ENCODE measurements at places on chromosomes 4 and X.

- no peak overlapping the region for H3K27ac ChIP-seq
- no peak overlapping the region for H3K4me3 ChIP-seq
- no peaks in the 10 kb centered on the region for H3K4me1 ChIP-seq
These were observed 42.2 kb upstream of the HSD17B10 start for GRCh38 chrX:53476371-53476770.

- no peak overlapping the region for H3K4me3 ChIP-seq
- no peak overlapping the region for H3K27ac ChIP-seq
- H3K27me3 ChIP-seq = no peaks in the 10 kb centered on the region
These were observed 8.4 kb downstream of the ZNF280C start for GRCh38 chrX:130260316-130260715.

DNA sequence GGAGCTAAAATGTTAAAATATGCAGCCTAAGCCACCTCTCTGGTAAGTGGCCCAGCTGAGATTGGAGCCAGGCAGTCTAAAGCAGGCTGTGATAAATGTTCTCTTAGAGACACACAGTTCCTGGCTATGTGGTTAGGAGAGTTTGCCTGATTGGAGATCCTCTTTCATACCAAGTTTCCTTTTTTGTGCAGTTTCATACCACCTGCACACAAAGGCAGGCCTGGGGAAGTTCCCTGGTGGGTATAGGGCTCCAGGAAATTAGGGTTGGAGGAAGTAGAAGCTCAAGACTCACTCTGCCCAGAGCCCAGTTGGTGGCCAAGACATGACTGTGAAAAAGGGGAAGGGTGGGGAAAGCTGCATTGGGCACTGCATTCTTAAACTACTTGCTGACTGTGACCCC lies 16.9 kb downstream of the CYBB start:
- H3K4me3 ChIP-seq = no peak overlapping the region
- H3K27ac ChIP-seq = no peak overlapping the region
- peaks cover 3% of the 10 kb centered on the region for H3K4me1 ChIP-seq
- no peaks in the 10 kb centered on the region for H3K27me3 ChIP-seq
- H3K36me3 ChIP-seq = no peaks in the 10 kb centered on the region

- H3K4me1 ChIP-seq = peaks cover 6% of the 10 kb centered on the region
- H3K27ac ChIP-seq = no peak overlapping the region
- no peak overlapping the region for H3K4me3 ChIP-seq
- peaks cover 30% of the 10 kb centered on the region for H3K27me3 ChIP-seq
- no peak for DNase-seq
These were observed 163.6 kb upstream of the KLF3 start for GRCh38 chr4:38500433-38500832.

- H3K36me3 ChIP-seq = peaks cover 30% of the 10 kb centered on the region
- no peaks in the 10 kb centered on the region for H3K27me3 ChIP-seq
- peak; percentile 95 for DNase-seq
- peak overlapping the region; percentile 95 for H3K4me3 ChIP-seq
These were observed 5.6 kb downstream of the FLNA start for GRCh38 chrX:154368630-154369448.

DNA sequence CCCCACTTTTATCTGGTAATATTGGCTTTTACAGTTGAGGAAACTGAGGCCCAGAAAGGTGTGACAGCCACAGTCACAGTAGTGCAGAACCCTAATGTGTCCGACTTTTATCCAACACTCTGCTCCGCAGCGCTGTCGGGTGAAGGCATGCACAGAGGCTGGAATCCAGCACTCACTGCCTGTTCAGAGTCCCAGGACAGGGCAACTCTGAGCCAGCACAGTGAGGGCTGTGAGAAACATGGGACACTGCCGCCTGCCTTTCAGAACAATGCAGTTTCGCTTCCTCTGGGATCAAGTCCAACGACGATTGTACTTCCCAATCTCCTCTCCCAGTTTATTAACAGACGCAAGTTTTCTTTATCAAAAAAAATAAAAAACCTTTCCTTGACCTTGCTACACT lies 41.9 kb upstream of the PDGFRA start:
- H3K4me1 ChIP-seq = no peaks in the 10 kb centered on the region
- no peaks in the 10 kb centered on the region for H3K36me3 ChIP-seq
- DNase-seq = no peak
- H3K27me3 ChIP-seq = no peaks in the 10 kb centered on the region
- H3K4me3 ChIP-seq = no peak overlapping the region

GRCh38 chr4:76984127-76984526 lies 34.6 kb downstream of the SEPTIN11 start:
- no peak for DNase-seq
- peak overlapping the region; percentile 10 for H3K4me3 ChIP-seq
- no peaks in the 10 kb centered on the region for H3K36me3 ChIP-seq
- H3K27ac ChIP-seq = peak overlapping the region; percentile 23

- no peaks in the 10 kb centered on the region for H3K27me3 ChIP-seq
- H3K4me1 ChIP-seq = no peaks in the 10 kb centered on the region
- no peak overlapping the region for H3K4me3 ChIP-seq
- H3K27ac ChIP-seq = no peak overlapping the region
These were observed 200.0 kb upstream of the MAD2L1 start for GRCh38 chr4:120266602-120267001.

GRCh38 chr4:141530627-141531026 lies 105.8 kb upstream of the IL15 start:
- H3K36me3 ChIP-seq = no peaks in the 10 kb centered on the region
- no peaks in the 10 kb centered on the region for H3K27me3 ChIP-seq
- H3K4me3 ChIP-seq = no peak overlapping the region
- no peak overlapping the region for H3K27ac ChIP-seq

- peaks cover 18% of the 10 kb centered on the region for H3K36me3 ChIP-seq
- peak; percentile 87 for DNase-seq
- peak overlapping the region; percentile 79 for H3K27ac ChIP-seq
- peaks cover 40% of the 10 kb centered on the region for H3K4me1 ChIP-seq
- peaks cover 26% of the 10 kb centered on the region for H3K27me3 ChIP-seq
These were observed 44.5 kb downstream of the SEPTIN11 start for GRCh38 chr4:76993787-76994641.

DNA sequence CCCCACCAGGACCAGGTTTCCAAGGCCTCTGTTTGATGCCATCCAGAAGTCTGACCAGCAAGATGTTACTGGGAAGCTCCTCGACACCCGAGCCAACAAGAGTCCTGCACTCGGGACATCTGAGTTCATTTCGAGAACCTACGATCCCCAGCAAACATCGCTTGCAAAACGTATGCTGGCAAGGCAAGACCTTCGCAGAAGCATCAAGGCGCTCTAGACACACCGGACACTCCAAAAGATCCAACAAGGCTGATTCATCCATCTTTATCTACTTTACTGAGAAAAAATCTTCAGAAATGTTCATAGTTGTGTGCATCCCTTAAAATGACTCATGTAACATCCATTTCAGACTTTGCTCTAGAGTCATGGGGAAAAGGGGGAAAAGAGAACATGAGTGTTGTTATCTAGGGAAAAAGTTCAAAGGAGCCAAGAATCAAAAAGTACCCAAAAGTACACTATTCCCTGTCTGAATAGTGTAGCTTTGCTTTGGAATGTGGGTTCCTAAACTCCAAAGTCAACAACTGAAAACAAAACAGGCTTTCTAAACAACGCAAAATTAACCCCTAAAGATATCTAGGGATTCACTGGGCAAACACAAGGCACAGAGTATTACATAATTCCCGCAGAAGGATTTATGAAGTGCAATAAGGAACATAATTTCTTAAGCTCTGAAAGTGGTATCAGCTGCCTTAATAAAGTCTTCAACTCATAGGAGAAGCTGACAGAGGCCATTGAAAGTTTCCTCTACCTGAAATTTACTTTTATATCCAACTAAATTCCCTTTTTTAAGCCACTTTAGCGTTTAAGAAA lies 1.6 kb downstream of the SH3RF1 start:
- H3K27me3 ChIP-seq = peaks cover 58% of the 10 kb centered on the region
- H3K4me3 ChIP-seq = peak overlapping the region; percentile 83
- no peak overlapping the region for H3K27ac ChIP-seq
- H3K4me1 ChIP-seq = peaks cover 7% of the 10 kb centered on the region
- no peak for DNase-seq
- no peaks in the 10 kb centered on the region for H3K36me3 ChIP-seq

DNA sequence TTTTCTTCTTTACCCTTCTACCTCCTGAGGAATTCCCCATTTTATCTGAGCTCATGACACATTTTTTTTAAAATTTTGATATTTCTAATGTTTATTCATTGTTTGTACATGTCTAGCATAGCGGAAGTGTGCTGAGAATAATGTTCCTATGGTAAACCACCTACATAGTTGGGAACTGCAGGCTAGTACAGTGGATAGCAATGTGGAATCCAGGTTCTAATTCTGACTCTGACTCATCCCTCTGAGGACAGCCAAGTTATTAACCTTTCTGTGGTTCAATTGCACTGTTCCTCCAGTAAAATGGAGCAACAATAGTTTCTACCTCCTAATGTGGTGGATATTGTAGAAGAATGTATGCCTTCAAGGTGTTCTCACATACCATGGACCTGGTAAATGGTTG lies 20.6 kb upstream of the APELA start:
- no peak overlapping the region for H3K4me3 ChIP-seq
- no peak overlapping the region for H3K27ac ChIP-seq
- H3K36me3 ChIP-seq = no peaks in the 10 kb centered on the region
- no peaks in the 10 kb centered on the region for H3K4me1 ChIP-seq

DNA sequence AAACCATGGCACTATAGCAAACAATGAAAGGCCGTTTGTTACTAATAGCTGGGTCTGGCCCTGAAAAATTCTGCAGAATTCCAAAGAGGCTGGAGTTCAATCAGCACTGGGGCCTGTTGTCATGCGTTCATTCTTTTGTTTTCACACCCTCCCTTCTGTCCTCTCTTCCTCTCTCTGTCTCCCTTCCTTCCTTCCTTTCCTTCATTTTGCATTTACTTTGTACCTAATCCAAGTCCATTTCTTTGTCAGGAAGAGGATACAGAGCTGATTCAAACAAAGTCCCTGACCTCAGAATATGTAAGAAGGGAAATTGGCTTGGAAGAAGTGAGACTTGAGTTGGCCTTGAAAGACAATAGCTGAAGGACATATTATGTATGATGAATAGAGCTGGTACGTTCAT lies 119.6 kb upstream of the LDB2 start:
- no peak overlapping the region for H3K27ac ChIP-seq
- H3K36me3 ChIP-seq = no peaks in the 10 kb centered on the region
- H3K4me3 ChIP-seq = no peak overlapping the region
- DNase-seq = no peak
- H3K4me1 ChIP-seq = no peaks in the 10 kb centered on the region

DNA sequence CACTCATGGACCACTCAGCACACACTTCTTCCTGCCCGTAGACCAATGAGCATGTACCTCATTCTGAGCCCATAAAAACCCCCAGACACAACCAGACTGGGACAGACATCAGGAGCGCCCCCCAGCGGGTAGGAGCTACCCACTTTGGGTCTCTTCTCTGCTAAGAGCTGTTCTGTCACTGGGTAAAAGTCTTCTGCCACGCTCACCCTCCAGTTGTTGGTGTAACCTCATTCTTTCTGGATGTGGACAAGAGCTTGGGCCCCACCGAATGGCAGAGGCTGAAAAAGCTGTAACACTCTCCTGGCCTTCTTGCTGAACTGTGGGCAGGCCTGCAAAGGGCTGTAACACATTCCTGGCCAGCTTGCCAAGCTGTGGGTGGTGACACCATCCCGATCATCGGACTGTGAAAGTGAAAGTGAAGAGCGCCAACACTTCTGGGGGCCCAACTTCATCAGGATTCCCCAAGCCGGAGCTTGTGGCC lies 137.6 kb downstream of the TECRL start:
- H3K27ac ChIP-seq = no peak overlapping the region
- H3K4me1 ChIP-seq = no peaks in the 10 kb centered on the region
- no peak overlapping the region for H3K4me3 ChIP-seq
- no peaks in the 10 kb centered on the region for H3K36me3 ChIP-seq
- H3K27me3 ChIP-seq = no peaks in the 10 kb centered on the region

GRCh38 chr4:122764821-122765215 lies 32.3 kb downstream of the BBS12 start:
- peaks cover 33% of the 10 kb centered on the region for H3K4me1 ChIP-seq
- DNase-seq = no peak
- peak overlapping the region; percentile 49 for H3K4me3 ChIP-seq

DNA sequence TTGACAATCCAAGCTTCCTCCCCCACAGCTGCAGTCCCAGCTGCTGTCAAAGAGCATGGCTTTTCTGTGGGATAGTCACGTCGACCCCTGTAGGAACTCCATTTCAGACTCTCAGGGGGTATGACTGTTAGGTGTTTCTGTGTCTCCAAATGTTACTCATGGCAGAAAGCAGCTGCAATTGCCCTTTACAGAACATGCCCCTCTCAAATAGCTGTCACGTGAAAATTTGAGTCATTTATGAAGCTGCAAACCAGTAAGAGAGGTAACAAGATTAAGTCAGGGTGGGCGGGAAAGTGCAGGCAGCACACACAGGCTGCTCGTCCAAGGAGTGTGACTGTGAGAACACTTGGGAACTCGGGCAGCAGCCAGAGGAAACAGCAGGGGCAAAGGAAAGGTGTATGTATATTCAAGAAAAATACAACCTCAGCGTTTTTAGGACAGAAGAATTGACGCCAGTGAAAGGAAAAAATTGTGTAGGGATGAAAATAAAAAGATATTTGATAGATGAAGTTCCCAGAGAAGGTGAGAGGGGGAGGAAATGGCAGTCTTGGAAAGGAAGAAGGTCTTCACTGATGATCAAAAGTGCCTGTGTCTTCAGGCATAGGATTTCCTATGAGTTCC lies 66.5 kb upstream of the TMEM184C start:
- H3K4me3 ChIP-seq = no peak overlapping the region
- no peaks in the 10 kb centered on the region for H3K36me3 ChIP-seq

DNA sequence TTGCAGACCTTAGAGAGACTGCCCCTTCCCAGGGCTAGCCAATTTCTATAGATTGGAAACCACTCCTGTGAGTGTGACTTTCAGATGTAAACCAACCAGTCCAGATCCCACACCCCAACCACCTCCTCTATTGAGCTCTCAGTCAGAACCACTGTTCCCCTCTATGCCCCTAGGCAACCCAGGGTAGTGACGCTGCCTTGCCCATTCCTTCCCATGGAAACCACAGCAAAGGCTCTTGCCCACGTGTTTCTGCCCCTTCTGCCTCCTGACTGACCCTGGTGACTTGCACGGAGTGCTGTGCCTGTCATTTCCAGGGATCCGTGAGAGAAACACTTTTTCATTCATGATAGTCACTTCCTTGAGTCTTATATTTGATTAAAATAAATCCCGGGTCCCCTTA lies 32.4 kb downstream of the CYTL1 start:
- DNase-seq = no peak
- H3K27ac ChIP-seq = no peak overlapping the region
- H3K4me3 ChIP-seq = no peak overlapping the region
- H3K4me1 ChIP-seq = no peaks in the 10 kb centered on the region
